Gastroesophageal sphincter (tissue), 4 donors: ENCODE measurements at places on chromosomes 6 and 20. TPM values are rescaled to one million over a fixed set of nuclear protein-coding genes. Genes with fewer than 3 reads are reported as not detected.

- no peak for ATAC-seq
Measured at GRCh38 chr6:88047510-88048150, at the start of gene SPACA1. TSS of gene SPACA1 (plus strand) at chr6:88047841. CDS start at chr6:88047906, 65 bp downstream.

DNA sequence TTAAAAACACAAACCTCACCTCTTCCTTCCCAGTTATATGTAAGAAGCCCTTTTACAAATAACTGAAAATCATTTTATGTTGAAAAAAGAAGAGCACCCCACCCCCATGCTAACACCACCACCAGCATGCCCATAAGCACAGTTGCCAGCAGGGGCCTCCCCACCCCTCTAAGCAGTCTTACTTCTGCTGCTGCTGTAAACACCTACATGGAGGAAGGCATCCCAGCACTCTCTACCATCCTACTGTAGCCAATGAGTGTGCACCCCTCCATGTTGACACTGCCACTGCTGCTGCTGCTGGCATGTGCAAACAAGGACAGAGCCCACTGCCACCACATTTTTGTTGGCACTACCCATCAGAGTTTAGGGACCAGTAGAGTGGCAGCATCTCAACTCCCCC lies 49.6 kb upstream of the PHIP start:
- no peak for ATAC-seq

Gene PROKR2
- not detected for total RNA-seq

DNA sequence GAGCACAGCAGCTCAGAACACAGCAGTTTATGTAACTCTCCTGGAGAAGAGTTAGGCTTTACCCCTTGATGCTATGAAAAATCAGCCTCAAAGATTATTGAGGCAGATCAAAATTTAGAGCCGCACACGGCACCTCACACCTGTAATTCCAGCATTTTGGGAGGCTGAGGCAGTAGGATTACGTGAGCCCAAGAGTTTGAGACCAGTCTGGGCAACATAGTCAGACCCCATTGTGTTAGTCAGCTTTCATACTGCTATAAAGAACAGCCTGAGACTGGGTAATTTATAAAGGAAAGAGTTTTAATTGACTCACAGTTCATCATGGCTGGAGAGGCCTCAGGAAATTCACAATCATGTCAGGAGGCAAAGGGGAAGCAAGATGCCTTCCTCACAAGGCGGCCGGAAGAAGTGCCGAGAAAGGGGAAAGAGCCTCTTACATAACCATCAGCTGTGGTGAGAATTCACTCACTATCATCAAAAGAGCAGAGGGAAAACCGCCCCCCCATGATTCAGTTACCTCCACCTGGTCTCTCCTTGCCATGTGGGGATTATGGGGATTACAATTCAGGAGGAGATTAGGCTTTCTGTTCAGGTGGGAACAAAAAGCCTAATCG lies 87.7 kb downstream of the SGK1 start:
- ATAC-seq, result no peak

- ATAC-seq, result no peak
Measured at GRCh38 chr6:109781001-109781400, 89.9 kb downstream of the FIG4 start.

Gene SLC17A9
- 2.8 TPM for total RNA-seq

Gene BIRC7
- total RNA-seq, result not detected

- no peak for ATAC-seq
Measured at GRCh38 chr20:56989516-56989915, 276.9 kb downstream of the BMP7 start.
